ENCODE measurements at places on chromosomes 6 and 20. TPM values are rescaled to one million over a fixed set of nuclear protein-coding genes. Genes with fewer than 3 reads are reported as not detected.

Gene GNMT
- polyA plus RNA-seq, result not detected

Gene C20orf144
- 0.41 TPM for polyA plus RNA-seq

Gene MACROD2
- polyA plus RNA-seq, result 2.2 TPM

Gene CCN5
- 23.6 TPM for polyA plus RNA-seq

Gene RNGTT
- 9.2 TPM for polyA plus RNA-seq

Gene ELOVL4
- polyA plus RNA-seq, result 12.5 TPM

Gene COQ3
- 8.8 TPM for polyA plus RNA-seq

Gene IER3
- polyA plus RNA-seq, result 76.4 TPM

Gene BNIP5
- not detected for polyA plus RNA-seq

Gene ADGRG6
- polyA plus RNA-seq, result 0.38 TPM

Gene TGM3
- polyA plus RNA-seq, result 0.25 TPM

Gene ENPP5
- 0.24 TPM for polyA plus RNA-seq

Gene TPX2
- 37.7 TPM for polyA plus RNA-seq

Gene NOX3
- polyA plus RNA-seq, result not detected

Gene OTOR
- polyA plus RNA-seq, result not detected

Gene RUNX2
- polyA plus RNA-seq, result 5.2 TPM

Gene TNFRSF6B
- polyA plus RNA-seq, result 17.4 TPM

Gene SYNGAP1
- polyA plus RNA-seq, result 0.42 TPM

Gene BPIFB2
- not detected for polyA plus RNA-seq

Gene IL17A
- not detected for polyA plus RNA-seq

Gene LY6G5C
- 5.1 TPM for polyA plus RNA-seq

Gene SYNCRIP
- polyA plus RNA-seq, result 150 TPM

Gene PAQR8
- polyA plus RNA-seq, result 2.5 TPM

Gene WFDC5
- polyA plus RNA-seq, result not detected

Gene PCNA
- 84.8 TPM for polyA plus RNA-seq

Gene ZNF334
- 1.2 TPM for polyA plus RNA-seq

Gene APOM
- polyA plus RNA-seq, result 5.6 TPM

Gene PPP1R16B
- 0.34 TPM for polyA plus RNA-seq

Gene EYA4
- polyA plus RNA-seq, result not detected

Gene ZFAND3
- polyA plus RNA-seq, result 40.0 TPM

Gene PLN
- 0.49 TPM for polyA plus RNA-seq

Gene MUC22
- polyA plus RNA-seq, result not detected

Gene FBXL4
- polyA plus RNA-seq, result 11.7 TPM

Gene AIF1
- polyA plus RNA-seq, result not detected

Gene ZNF391
- 2.4 TPM for polyA plus RNA-seq

Gene FOXA2
- polyA plus RNA-seq, result not detected

Gene FNDC1
- 8.6 TPM for polyA plus RNA-seq

Gene PRDM13
- polyA plus RNA-seq, result not detected

Gene CCR6
- polyA plus RNA-seq, result not detected

Gene RAD21L1
- 0.16 TPM for polyA plus RNA-seq

Gene ESR1
- polyA plus RNA-seq, result 0.24 TPM

Gene ZSCAN26
- 15.0 TPM for polyA plus RNA-seq

Gene UST
- 11.2 TPM for polyA plus RNA-seq

Gene HS3ST5
- polyA plus RNA-seq, result not detected

Gene DPPA5
- polyA plus RNA-seq, result not detected

Gene DSP
- 76.4 TPM for polyA plus RNA-seq

Gene PLTP
- polyA plus RNA-seq, result 25.7 TPM

Gene OPN5
- polyA plus RNA-seq, result not detected

Gene TBXT
- polyA plus RNA-seq, result not detected

Gene NKAIN4
- not detected for polyA plus RNA-seq

Gene RIMS4
- not detected for polyA plus RNA-seq

Data from GM23248 (cell line).